AG10803 (cell line): ENCODE measurements at places on chromosomes 4 and X.

- DNase-seq: no peak
Observed at GRCh38 chr4:106698621-106699195, 330.1 kb upstream of the GIMD1 start.

GRCh38 chr4:186144198-186144945, 39.9 kb downstream of the FAM149A start:
- DNase-seq: peak; percentile 25

GRCh38 chr4:80261989-80262600, 4.4 kb upstream of the FGF5 start:
- DNase-seq: no peak

DNA sequence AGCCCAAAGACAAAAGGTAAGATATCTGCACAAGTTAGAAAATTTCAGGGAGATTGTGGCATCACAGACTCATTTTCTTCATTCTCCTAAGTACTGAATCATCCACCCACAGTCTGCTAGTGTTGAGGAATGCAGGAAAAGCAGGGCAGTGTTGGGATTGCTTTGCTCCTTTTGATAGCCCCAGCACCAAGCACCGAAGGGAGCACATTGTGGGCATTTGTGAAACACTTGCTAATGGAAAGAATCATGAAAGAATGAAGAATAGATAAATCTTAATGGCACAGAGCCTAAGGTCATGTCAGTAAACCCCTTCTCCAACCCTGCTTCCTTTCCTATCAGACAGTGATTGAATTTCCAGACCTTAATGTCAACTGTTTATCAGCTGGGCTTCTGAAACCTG, 103.1 kb upstream of the GPRIN3 start:
- DNase-seq: peak; percentile 57

DNA sequence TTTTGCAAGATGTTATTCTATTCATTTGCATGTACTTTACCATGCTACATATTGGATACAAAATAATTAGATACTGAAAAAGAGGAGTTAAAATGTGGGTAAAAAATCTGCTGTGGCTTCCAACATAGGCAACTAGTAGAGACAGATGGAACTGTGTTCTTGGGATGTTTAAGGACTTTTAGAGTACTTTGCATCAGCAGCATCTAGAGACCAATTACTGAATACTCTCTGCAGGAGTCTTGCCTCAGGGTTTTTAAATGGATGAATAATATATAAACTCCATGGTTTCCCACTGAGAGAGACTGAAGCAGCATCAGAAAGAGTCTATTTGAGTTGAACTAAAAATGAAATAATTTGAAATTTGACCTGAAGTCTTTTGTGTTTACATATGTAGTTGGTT, 676.7 kb downstream of the GALNTL6 start:
- DNase-seq: no peak

DNA sequence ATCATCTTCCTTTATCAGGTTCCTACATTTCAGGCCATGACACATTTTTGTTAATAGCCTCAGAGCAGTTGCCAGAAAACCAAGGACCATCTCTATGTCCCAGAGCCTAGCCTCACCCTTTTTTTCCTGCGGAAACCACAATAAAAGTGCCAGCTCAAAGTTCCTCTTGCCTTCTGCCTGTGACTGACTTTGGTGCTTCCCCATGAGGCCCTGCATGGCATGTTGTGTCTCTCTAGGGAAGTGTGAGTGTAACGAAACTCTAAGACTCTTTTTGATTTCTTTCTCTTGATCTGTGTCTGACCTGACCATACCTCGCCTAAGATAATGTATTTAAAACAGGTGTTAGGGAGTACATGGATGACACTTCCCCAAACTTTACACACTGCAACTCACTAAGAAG, 642.3 kb upstream of the BOD1L1 start:
- no peak for DNase-seq

GRCh38 chrX:82237328-82237727, 1035.4 kb downstream of the SH3BGRL start:
- DNase-seq: no peak

DNA sequence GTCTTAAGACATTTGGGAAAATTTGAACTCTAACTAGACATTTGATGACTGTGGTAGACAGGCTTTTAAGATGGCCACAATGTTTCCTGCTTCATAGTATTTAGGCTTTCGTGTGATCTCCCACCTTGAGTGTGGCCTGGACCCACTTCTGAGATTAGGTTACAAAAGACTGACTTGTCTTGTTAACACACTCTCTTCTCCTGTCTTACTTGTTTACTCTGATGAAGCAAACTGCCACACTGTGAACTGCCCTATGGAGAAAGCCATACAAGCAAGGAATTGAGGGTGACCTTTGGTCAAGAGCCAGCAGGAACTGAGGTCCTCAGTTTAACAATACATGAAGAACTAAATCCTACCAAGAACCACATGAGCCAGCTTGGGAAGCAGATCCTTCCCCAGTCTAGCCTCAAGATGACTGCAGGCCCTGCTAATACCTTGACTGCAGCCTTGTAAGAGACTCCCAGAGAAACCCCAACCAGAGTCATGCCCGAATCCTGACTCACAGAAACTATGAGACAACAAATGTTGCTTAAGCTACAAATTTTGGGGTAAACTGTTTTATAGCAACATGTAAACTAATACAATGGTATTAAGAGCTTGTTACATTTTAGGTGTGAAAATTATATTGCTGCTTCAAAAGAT, 20.3 kb downstream of the UBA6 start:
- peak; percentile 45 for DNase-seq

GRCh38 chrX:47264483-47265173, 31.8 kb downstream of the USP11 start:
- peak; percentile 24 for DNase-seq

- peak; percentile 35 for DNase-seq
Observed at GRCh38 chr4:120685756-120686278, 236.7 kb downstream of the PRDM5 start.

DNA sequence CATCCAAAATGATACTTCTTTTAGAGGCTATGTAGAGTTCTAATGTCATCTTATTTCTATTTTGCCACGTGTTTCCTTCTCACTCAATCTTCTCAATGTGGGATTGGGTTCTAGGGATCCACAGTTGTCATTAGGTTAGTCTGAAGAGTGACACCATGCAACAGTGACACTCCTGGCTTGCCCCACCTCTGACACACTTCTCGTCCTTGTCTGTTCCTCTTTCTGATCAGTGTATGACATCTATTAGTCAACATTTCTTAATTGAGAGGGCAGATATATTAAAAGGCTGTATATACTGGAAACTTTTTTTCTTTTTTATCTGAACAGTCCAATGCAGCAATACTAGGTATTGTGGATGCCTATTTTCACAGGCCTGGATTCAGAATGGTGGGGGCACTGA, 67.6 kb upstream of the GYPA start:
- DNase-seq: no peak

DNA sequence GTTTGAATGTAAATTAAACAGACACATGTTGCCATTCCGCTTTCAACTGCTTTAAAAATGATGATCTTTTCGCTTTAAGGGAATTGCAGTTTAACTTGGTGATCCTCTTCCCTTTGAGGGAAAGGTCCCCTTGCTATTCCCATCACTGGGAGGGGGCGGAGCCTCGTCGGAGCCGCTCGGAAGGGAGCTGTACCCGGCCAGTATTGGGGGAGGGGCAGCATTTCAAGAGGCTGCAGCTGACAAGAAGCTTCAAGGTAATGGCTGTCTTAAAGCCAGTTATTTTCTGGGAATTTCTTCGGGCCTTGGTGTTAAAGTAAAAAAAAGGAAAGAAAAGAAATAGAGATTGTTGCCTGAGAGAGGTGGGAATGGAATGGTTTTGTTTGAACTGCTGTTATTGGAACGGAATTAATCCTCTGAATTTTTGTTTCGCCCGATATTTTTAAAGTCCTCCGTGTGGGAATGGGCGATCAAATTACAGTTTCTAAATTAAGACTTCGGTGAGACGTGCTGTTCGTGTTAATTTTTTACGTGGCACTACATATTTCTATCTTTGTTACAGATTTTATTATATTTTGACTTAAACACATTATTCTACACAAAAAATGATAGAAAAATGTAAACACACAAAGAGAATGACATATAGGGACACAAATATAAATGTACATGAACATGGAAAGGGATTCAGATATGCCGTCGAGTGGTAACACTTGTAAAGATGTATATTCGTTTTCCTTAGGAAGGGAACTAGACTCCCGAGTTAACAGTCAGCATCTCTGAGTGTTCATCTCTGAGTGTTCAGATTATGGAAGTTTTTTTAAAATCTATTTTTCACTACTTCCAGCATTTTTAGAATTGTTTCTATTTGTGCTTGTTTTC, 9.2 kb downstream of the PWWP3B start:
- DNase-seq: no peak

DNA sequence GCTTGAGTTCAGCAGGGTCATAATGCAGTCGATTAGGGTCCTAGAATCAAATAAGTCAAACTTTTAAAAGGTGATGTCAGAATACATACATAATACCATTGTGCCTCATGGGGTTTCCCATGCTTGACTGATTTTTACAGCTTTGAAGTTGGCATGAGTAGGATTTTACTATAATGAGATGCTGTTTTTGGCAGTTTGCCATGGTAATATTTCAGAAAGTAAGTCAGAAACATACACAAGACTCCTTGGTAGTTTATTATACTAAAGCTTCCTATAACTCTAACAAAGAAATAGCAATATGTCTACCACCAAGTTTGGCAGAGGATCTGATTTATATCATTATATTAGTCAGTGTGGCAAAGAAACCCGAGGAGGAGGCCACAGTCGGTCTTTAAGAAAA, 45.2 kb downstream of the PHKA2 start:
- no peak for DNase-seq

- no peak for DNase-seq
Observed at GRCh38 chr4:119523399-119523798, 105.2 kb downstream of the PDE5A start.

- peak; percentile 81 for DNase-seq
Observed at GRCh38 chrX:34770511-34770910, 113.4 kb upstream of the TMEM47 start.

GRCh38 chr4:183409934-183410333, 34.5 kb upstream of the CDKN2AIP start:
- DNase-seq: no peak

GRCh38 chr4:181507180-181507835, 735.9 kb upstream of the TENM3 start:
- DNase-seq: peak; percentile 8

DNA sequence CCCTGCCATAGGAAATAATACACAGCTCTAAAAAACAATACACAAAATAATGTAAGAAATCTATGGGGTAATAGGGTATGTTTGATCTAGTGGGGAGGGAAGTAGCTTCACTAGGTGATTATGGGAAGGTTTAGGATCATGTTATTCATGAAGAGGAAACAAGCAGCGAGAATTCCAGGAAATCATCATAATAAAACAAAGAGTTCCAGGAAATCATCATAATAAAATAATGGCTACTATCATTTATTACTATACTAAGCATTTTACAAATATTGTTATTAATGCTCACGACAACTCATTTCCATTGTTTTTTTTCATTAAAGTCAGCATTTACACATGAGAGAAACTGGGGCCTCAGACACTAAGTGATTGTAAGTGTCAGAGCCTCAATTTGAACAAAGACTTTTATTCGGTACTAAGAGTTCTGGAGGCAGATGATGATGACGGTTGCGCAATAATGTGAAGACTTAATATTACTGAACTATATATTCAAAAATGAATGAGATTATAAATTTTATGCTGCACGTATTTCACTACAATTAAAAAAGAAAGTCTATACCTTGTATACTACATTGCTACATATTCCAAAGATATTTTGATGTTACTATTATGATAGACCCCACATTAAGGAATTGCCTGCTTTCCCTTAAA, 12.2 kb upstream of the CXCL8 start:
- DNase-seq: no peak

- no peak for DNase-seq
Observed at GRCh38 chr4:152696764-152697261, 17.0 kb upstream of the TMEM154 start.

- no peak for DNase-seq
Observed at GRCh38 chr4:97353876-97354275, 789.4 kb downstream of the STPG2 start.

GRCh38 chr4:105490523-105490922, 16.7 kb upstream of the PPA2 start:
- no peak for DNase-seq

DNA sequence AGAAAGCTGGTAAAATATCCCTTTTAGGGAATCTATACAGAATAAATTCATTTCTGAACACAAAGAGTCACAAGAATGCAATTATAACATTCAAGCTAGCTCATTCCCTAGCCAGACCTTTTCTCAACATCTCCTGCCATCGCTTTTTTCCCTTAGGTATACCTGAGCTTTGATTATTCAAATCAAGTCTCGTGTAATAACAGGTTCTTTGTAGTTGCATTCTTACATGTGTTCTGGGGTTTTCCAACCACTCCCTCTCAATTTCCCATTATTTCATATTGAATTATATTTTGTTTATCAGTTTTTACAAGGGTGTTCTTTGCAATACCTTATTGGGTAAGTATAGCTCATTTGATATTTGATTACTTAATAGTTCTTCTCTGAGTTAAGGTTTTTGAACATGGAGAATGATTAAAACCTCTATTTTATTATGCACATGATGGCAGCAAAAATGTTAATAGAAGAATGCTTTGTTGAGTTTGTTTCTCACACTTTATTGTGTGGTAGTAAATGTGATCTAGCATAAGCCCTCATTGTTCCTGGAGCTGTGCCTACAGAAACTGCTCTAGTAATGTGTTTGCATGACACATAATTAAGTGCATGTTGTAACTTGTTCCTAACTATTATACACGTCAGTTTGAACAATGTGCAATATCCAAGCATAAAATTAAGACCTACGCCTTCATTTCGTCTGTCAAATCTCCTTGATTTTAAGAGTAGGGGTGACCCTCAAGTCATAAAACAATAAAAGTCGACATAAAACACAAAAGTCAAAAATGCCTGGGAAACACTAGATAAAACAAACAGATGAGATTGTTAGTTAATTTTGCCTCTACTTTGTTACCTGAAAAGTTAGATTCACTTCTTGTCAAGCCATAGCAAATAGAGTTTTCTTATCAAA, 124.0 kb upstream of the POF1B start:
- DNase-seq: no peak

- DNase-seq: no peak
Observed at GRCh38 chr4:132502096-132502552, 647.0 kb upstream of the PCDH10 start.

DNA sequence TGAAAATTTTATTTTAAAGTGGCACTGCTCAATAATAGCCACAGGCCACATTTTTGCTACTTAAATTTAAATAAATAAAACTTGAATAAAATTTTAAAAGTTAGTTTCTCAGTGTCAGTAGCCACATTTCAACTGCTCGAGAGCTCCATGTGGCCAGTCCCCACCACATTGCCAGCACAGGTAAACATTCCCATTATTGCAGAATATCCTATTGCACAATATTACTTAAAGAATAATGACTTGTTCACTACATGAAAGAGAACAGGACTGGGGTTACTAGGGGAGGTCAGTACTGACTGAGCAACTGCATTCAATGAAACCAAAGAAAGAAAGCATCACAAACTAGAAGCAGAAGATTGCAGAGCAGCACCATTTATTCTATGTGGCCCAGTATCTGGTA, 2201.6 kb upstream of the TENM3 start:
- DNase-seq: no peak

DNA sequence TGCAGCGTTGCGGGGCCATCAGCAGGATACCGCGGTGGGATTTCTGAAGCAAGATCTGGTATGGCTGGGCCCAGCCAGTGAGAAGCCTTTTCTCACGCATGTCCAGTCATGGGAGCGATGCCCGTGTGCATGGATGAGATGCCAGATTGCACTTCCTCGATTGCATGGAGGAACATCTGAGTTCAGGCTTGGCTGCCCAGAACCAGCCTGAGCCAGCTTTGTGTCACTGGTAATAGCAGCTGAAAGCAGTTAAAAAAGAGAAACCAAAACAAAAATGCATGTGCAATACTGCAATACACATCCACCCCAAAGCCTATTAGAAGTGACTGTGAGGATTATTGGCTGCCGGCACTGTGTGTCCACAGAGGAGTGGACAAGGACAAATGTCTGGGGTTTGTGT, 59.3 kb downstream of the PSAPL1 start:
- peak; percentile 90 for DNase-seq
